Activated CD4-positive, alpha-beta memory T cell treated with anti-CD3 and anti-CD28 coated beads for 36 hours (primary cell): ENCODE measurements at places on chromosomes 12 and 14. TPM values are rescaled to one million over a fixed set of nuclear protein-coding genes. Genes with fewer than 3 reads are reported as not detected.

GRCh38 chr14:52711666-52712065, 4.7 kb downstream of the PSMC6 start:
- H3K27me3 ChIP-seq = no peaks in the 10 kb centered on the region
- no peak for DNase-seq
- no peak overlapping the region for H3K4me3 ChIP-seq

DNA sequence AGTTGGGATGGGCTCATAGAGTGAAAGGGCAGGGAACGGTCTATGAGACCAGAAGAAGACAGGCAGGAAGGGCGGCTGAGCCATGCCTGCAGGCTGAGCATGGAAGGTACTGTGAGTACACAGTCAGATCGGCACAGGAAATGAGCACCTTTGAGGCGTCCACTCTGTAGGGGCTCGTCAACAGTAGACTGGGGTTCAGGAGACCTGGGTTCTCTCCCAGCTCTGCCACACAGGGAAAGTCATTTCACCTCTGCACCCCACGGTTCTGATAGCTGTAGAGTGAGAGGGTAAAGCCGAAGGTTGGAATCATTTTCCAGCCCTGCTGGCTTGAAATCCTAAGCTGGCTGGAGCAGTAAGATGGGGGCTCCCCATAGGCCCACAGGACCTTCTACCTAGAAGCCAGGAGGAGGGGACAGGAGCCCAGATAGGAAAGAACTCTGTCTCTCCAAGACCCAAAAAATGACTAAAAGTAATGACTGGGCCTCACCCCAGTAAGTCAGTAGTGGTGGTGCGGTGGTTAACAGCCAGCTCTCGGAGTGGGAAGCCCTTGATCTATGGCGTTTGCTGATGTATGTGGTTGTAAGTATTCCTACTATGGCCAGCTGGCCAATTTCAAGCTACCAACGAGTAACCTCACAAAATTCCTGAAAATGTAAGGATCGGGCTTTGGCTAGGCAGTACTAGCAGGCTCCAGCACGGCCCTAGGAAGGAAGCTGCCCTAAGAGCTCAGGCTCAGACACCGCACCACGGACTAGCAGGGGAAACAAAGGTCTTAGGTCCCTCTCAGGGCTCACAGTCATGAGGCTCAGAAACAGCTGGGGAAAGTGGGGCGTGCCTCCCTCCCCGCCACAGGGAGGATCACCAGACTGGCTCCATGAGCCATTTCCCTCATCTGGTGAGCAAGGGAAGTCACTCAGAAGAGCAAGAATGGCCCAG, 10.3 kb upstream of the CD27 start:
- peak overlapping the region; percentile 84 for H3K27ac ChIP-seq
- H3K36me3 ChIP-seq = no peaks in the 10 kb centered on the region
- H3K27me3 ChIP-seq = no peaks in the 10 kb centered on the region
- H3K4me3 ChIP-seq = no peak overlapping the region
- DNase-seq = peak; percentile 67

The SMOC1 gene
- total RNA-seq = not detected

The BICDL1 gene
- 155 TPM for total RNA-seq

- DNase-seq = no peak
- no peaks in the 10 kb centered on the region for H3K4me1 ChIP-seq
- no peak overlapping the region for H3K27ac ChIP-seq
- H3K4me3 ChIP-seq = no peak overlapping the region
- H3K36me3 ChIP-seq = no peaks in the 10 kb centered on the region
These were observed 128.8 kb upstream of the OR4E1 start for GRCh38 chr14:21802441-21802840.

GRCh38 chr14:73752297-73752992, 38.3 kb upstream of the PNMA1 start:
- H3K36me3 ChIP-seq = peaks cover 16% of the 10 kb centered on the region
- peak overlapping the region; percentile 95 for H3K27ac ChIP-seq
- DNase-seq = peak; percentile 50
- H3K4me3 ChIP-seq = peak overlapping the region; percentile 48
- peaks cover 95% of the 10 kb centered on the region for H3K4me1 ChIP-seq

The GLT1D1 gene
- not detected for total RNA-seq

GRCh38 chr14:101736071-101736470, 25.4 kb upstream of the PPP2R5C start:
- H3K4me1 ChIP-seq = peaks cover 41% of the 10 kb centered on the region
- H3K36me3 ChIP-seq = no peaks in the 10 kb centered on the region
- no peak overlapping the region for H3K27ac ChIP-seq
- H3K27me3 ChIP-seq = no peaks in the 10 kb centered on the region
- DNase-seq = no peak
- no peak overlapping the region for H3K4me3 ChIP-seq
